ENCODE measurements at places on chromosomes 16 and 17.

DNA sequence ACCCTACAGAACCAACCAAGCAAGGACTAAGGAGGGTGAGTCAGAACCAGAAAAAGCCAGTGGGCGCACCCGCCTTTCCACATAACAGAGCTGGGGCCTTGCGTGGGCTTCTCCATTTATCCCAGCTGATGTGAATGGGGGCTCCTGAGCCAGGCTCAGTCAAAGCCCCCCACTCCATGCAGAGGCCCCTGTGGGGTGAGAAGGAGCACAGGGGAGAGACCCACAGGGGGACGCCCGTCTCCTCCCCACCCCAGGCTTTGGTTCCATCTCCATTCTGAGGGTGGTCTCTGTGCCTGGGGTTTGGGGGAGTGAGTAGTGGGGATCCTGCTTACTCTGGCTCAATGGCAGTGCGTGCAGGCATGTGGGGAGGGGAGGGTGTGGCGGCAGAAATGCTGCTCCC is 210.1 kb upstream of the TNRC6C start:
- DNase-seq: no peak

DNA sequence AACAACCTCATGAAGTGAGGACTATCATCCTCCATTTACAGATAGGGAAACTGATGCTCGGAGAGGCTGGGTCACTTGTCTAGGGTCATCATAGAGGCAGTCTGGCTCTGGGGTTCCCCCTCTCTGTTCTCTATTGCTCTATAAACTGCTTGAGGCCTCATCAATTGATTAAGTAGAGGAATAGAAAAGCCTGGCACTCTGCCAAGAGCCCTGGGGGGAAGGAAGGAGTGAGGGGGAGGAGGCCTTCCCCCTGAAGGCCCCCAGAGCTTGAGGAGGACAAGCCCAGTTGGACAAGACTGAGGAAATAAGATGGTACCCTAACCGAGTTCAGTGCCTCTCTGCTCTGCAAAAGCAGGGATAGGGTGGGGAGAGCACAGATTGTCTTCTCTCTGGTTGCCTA is 21.0 kb downstream of the SDK2 start:
- DNase-seq: no peak

- DNase-seq: no peak
Observed at GRCh38 chr16:89034573-89034961, 57.6 kb upstream of the CBFA2T3 start.

DNA sequence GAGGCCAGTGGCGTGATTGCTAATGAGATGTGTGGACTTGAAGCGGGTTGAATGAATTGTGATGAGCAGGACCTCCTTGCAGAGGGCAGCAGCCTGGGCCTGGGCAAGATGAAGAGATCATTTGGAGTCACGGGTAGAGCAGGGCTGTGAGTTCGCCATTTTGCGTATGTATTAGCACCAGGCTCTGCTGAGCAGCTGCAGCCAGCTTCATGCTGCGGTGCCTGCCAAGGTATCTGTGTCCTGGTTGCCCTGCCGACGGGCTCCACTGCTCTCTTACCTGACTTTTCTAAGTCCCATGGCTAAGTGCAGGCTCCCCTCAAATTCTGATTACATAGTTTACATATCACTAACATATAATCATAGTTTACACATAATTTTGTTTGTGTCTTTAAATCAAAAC is 295.7 kb downstream of the SNX29 start:
- no peak for DNase-seq

DNA sequence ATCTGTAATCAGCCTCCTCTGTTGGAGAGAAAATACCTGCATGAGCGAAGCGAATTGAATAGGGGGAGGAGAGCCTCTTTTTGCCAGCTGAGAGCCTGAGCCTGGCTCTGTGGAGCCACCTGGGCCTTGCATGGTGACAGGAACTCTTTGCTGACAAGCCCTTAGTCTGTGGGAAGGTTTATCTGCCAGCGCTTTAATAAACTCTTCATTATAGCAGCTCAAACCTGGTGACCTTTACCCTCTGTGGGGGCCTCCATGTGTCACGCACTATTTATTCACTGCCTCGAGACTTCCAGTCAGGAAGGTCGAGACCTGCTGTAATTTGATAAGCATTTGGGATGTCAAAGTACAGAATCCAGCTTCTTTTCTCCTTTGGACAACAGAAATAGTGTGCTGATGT is 282.6 kb downstream of the CBLN1 start:
- no peak for DNase-seq

- DNase-seq: no peak
Observed at GRCh38 chr17:65953316-65954147, 238.4 kb downstream of the CEP112 start.

DNA sequence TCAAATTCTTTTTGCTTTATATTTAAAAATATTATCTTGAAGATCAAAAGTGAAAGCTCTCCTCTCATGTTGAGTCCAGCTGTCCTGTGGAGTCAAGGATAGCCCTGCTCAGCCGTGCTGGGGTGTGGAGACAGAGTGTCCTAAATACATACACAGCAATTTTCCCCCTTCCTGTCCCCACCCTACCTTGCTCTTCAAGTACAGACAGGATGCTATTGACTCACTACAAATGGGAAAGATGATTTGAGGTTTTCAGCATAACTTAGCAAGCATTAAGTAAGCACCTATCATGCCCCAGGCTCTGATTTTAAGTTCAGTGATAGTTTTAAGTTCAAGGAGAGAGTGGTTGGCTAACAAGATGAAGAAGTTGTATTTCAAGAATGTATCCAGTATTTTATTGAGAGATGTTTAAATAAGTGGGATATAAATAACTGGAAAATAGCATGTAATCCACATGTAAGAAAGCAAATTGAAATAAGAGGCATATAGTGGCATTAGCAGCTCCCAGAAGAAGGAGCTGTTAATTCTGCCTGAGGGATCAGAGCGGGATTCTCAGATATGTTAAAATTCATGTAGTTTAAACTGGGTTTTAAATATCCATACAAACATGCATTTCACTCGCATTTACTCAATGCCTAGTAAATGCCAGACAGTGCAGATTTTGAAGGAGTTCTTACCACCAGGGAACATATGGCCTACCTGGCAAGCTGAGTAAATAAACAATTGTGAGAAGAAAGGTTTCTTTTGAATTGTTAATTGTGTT is 183.5 kb upstream of the ANKFN1 start:
- DNase-seq: no peak

DNA sequence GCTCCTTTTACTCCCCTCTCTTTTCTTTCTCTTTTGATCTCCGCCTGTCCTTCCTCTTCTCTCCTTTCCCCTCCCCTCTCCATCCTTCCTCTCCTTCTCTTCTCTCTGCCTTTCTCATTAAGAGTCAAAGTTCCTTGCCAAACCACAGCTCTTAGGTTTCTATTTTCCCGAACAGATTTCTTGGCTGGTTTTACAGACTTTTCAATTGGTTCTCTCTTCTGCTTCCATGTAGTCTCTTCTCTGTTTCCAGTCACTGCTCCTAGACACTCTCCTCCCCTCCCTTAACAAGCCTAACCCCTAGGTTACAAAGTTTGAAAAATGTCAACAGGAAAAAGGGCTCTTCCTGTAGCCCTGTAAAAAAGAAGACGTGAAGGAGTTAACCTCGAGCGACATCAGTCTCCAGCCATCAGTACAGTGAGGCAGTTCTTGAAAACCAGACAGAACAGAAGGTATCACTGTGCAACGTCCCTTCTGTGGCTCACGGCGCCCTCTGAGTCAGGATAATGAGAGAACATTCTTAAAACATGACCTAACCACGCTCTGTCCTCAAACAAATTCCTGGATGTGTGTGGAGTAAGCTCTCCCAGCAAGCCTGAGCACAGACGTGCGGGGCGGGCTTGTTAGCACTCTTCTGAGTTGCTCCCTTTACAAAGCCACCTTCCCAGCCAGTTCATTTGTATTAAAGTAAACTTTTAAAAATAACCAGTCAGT is 11.6 kb upstream of the MARCHF10 start:
- no peak for DNase-seq

Measured in midbrain (tissue), 1 donor.